ENCODE measurements at places on chromosomes 5 and 9.

DNA sequence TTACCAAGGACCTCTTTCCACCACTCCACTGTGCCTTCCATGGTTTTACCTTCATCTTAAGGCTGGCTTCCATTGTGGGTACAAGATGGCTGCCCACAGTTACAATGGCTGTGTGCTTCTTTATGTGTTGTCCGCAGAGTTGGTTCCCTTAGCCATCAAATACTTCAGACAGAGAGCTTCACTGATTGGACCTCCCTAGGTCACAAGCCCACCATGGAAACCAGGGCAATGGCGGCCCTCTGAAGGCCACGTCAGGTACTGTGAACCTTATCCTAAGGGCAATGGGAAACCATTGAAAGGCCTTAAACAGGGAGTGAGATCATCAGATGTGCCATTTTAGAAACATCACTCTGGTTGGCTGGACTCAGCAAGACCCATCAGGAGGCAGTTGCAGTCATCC lies 2.9 kb upstream of the ARHGEF39 start:
- no peak for DNase-seq

DNA sequence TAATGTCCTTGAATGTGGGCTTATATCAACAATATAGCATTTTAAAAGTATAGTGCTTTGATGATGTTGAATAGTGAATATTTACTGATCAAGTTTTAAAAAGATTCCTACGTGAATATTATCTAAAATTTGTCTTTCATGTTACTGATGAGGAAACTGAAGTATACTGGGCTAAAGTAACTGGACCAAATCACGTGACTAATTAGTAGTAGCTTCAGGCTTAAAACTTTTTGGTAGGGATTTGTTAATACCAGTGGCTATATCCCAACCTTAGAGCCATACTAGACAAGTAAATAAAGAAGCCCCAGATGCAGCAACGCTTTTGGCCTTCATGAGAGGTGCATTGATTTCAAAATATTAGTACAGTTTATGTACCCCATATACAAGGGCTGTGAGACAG lies 152.1 kb upstream of the EDIL3 start:
- DNase-seq = no peak

- no peak for DNase-seq
Observed at GRCh38 chr9:81814794-81815464, 113.3 kb upstream of the SPATA31D4 start.

- DNase-seq = no peak
Observed at GRCh38 chr5:170630226-170630625, 126.4 kb downstream of the KCNIP1 start.

GRCh38 chr5:104412649-104413240 lies 850.2 kb upstream of the NUDT12 start:
- no peak for DNase-seq

GRCh38 chr5:120354126-120354525 lies 110.0 kb upstream of the PRR16 start:
- DNase-seq = no peak

GRCh38 chr5:33738967-33739366 lies 152.8 kb downstream of the ADAMTS12 start:
- no peak for DNase-seq

DNA sequence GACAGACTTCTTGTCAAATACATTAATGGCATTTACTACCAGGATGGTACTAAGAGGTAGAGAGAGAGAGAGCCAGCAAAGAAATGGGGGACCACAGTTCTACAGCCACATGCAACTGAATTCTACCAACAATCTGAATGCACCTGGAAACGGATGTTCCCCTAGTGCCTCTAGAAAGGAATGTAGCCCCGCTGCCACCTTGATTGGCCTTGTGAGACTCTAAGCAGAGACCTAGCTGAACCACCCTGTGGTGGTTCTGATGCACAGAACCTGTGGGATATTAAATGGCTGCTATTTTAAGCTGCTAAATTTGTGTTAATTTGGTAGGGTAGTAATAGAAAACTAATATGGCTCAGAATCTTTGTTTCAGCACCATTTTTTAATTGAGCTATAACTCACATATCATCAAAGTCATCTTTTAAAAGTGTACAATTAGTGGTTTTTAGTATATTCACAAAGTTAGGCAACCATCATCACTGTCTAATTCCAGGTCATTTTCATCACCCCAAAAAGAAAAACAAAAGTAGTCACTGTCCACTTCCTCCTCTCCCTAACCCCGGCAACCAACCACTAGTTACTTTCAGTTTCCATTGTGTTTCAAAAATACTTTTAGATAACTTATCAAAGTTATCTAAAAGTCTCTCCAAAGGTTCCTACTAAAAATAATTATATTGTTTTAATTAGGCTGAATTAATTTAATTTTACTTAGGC lies 51.7 kb downstream of the CPLANE1 start:
- no peak for DNase-seq
